ENCODE measurements at places on chromosomes 2 and 18.

DNA sequence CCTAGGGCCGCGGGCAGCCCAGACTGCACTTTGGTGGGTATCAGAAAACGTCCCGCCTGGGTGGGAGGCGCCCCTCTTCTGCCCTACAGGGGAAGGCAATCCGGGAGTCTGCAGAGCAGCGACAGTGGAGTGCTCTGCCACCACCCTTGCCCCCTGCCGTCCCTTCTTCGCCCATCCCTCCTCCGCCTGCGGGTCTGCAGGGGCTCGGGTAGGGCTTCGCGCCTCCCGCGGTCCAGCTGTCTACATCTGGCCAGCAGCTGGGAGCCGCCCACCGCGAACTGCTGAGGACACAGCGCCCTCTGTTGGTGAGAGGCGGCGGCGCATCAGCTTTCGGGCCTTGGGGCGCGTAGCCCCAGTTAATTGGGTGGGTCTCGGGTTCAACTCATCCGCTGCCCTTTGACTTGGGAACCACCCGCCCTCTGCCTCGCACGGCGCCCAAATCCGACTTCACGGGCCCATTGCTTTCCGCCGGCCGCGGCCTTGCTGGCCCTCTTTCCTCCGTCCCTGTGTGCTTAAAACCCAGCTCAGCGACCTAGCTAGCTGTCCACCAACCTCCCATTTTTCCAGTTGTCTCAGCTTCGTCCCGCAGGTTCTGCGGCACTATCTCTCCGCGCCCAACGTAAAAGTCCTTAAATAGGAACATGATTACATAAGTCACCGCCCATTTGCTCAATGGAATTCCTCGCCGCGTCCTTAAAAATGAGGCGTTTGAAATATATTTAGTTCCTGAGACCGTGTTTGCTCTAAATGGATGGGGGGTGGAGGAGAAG, 17.6 kb downstream of the WNT10A start:
- peak; percentile 53 for DNase-seq

DNA sequence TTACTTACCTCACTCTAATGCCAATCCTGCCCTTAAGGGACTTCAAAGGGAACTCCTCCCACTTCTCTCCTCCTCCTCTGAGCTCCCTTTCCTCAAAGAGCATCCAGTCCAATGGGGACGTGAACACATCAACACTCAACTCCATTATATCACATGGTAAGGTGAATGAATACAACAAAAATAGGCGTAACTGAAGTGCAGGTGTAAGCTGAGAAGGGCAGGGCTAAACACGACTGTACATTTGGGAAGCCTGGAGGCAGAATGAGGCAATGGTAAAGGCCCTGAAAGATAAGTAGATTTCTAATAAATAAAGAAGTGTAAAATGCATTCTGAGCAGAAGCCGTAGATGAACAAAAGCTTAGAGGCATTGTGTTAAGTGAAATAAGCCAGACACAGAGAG, 226.1 kb upstream of the TRIB2 start:
- DNase-seq = no peak

DNA sequence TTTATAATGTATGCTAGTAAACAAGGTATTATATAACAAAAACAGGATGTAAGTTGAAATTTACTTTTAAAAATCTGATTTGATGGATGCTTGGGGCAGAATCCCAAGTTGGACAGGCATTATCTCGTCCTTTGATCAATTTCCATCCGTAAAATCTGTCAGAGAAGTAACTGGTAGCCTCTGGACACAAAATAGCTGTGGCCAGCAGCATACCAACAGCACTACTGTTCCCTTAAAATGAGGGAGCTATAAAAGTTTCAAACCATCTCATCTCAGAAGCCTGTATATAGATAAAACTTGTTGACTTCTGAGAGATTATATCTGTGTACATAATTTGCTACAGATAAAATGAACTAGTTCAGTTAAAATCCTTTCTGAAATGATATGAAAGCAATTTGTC, 14.7 kb upstream of the METAP1D start:
- DNase-seq = no peak

DNA sequence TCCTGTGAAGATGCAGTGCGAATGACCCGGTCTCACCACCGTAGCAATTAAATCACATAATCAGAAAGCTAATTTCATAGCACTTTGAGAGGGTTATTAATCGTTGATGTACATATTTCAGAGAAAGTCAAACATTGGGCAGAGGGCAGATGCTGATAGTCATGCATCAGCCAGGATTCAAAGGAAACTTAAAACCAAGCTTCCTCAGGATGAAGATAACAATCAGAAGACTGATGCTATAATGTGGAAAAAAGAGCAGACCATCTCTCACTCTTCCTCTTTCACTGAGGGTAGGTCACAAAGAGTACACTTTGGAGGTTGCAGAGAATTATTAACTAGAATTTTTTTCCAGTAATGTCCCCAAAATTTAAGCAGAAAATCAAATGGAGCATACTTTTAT, 1027.7 kb upstream of the ZEB2 start:
- DNase-seq = no peak

- DNase-seq = no peak
These were observed 1024.1 kb upstream of the KLHL29 start for GRCh38 chr2:22360735-22361374.

DNA sequence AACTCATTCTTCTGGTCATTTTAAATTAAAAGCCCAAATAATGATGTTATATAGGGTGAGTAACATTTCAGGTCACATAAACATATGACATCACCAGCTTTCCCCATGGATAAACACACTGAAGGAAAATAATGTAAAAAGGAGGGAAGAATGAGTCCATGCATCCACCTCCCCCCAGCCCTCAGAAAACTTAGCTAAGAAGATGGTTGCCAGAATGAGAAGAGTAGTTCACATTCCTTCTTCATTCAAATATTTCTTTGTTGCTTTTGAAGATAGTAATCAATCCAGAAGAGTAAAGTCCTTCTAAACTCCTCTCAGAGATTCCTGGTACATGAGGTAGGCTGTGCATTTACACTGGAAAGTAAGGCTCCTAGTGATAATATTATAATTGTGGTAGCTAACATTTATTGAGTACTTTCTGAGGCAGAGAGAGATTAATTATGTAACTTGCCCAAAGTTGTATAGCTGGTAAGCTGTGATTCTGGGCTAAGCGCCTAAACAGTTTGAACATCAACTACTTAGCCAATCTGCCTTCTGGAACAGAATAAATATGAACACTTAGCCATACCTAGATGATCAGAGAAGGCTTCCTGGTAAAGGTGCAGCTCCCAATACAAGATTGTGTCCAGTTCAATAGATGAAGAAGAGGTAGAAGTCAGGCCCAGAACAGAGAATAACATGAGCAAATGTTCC, 256.7 kb upstream of the FN1 start:
- DNase-seq = no peak

GRCh38 chr2:188787021-188787657, 187.0 kb upstream of the COL3A1 start:
- no peak for DNase-seq

Measured in SK-MEL-5 (cell line).